Eye (tissue), 1 donor: ENCODE measurements at places on chromosomes 12 and 14.

GRCh38 chr14:25350802-25351201 lies 300.9 kb upstream of the STXBP6 start:
- no peak for DNase-seq

GRCh38 chr12:77584860-77585259 lies 245.8 kb upstream of the NAV3 start:
- no peak for DNase-seq

- DNase-seq, result no peak
These were observed 57.2 kb downstream of the ATF7 start for GRCh38 chr12:53568809-53569557.

GRCh38 chr12:6114476-6114870 lies 10.0 kb downstream of the VWF start:
- DNase-seq, result no peak

GRCh38 chr12:68739891-68740290 lies 6.1 kb upstream of the SLC35E3 start:
- DNase-seq, result no peak

GRCh38 chr14:88868558-88869159 lies 44.2 kb downstream of the TTC8 start:
- no peak for DNase-seq

DNA sequence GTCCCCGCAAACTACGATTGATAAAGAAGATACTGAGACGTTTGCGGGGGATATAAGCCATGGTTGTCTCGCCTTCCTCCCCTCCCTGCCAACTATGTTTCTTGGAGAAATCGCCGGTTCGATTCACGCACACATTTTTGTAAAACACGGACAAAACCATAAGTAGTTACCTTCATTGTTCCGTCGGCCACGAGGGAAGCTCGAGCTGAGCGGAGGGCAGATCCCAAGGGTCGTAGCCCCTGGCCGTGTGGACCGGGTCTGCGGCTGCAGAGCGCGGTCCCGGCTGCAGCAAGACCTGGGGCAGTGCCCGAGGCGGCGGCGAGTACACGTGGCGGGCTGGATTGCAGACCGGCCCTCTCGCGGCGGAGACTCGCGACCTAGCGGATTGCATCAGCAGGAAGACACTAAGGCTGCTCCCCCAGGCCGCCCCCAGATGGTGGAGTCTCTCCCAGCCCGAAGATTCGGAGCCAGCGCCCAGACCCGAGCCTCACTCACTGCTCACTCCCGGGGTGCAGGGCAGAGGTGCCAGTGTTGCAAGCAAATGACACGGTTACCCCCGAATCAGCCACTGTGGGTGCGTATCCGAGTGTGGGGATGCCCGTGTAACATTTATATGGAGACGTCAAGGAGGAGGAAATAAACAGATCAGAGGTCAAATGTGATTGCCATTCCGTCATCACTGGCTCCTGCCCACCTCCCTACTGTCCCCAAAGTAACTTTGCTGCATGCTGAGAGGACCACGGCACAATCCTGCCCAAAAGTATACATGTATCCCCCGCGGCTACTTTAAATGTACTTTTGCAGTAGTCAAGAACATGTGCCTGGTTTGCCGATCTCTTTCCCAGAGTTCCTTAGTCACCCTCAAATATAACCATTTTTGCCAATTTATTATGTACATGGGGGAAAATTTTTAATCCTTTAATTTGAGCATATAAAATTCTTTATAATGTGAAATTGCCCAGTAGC lies at the start of gene BCAT1:
BCAT1 (minus strand) TSS at position 345 of the 966 bp plus-strand sequence; CDS start at position 176, 169 bp downstream.
- DNase-seq, result peak; percentile 85

GRCh38 chr14:49982082-49982481 lies 89.2 kb downstream of the ARF6 start:
- DNase-seq, result no peak

- DNase-seq, result peak; percentile 67
These were observed 18.5 kb downstream of the BDKRB1 start for GRCh38 chr14:96274543-96274942.

- no peak for DNase-seq
These were observed 94.1 kb downstream of the PHETA1 start for GRCh38 chr12:111274777-111275176.

DNA sequence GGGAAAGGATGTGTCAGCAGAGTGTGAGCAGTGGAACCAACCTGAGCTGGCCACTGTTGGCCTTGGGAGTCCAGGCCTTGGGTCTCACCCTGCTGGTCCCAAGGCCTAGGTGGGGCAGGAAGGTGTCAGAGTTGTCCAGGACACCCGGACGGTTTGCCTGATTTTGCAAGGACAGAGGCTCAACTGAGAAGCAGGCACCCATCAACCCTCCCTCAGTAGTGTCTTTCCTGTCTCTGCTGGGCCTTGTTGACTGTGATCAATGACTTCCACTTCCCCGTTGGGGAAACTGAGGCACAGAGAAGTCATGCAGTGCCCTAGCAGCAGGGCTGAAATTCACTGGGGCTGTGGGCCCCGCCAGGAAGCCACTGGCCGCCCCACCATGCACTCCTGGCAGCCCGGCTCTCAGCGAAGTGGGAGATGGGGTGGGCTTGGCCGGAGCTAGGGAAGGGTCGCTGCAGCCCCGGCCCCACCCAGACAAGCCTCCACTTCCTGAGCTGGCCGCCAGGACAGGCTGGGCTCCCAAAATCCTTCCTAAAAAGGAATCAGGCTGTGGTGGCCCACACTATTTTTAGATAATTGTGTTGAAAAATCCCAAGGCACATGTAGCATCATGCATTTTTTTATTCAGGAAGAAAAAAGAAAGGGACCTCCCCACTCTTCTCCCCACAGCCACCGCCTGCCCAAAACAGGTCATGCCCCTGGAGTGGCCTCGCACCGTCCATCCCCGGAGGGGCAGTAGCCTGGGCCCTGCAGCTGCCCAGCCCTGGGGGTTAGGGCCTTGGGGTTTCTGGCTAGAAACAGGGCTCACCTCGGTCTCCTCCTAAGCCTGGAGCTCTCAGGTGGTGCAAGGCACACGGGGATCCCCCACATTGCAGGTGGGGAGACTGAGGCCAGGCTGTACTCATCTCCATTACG lies 127.4 kb downstream of the CALM1 start:
- no peak for DNase-seq

DNA sequence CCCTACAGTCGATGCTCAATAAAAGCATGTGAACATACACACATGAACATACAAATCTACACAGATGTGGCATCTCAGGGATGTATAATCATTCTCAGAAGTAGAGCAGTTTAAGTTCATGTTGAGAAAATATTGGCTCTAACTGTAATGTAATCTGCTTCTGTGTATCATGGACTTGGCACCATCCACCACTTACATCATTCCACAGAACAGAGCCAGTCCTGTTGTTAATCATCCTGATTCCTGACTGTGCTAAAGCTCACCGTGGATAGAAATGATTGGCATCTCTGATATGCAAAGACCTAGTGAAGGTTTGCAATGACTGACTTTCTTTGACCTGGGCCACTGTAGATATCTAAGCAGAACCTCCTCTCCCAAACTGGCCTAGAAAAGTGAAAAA lies 1141.3 kb downstream of the BCL11B start:
- DNase-seq, result peak; percentile 35

DNA sequence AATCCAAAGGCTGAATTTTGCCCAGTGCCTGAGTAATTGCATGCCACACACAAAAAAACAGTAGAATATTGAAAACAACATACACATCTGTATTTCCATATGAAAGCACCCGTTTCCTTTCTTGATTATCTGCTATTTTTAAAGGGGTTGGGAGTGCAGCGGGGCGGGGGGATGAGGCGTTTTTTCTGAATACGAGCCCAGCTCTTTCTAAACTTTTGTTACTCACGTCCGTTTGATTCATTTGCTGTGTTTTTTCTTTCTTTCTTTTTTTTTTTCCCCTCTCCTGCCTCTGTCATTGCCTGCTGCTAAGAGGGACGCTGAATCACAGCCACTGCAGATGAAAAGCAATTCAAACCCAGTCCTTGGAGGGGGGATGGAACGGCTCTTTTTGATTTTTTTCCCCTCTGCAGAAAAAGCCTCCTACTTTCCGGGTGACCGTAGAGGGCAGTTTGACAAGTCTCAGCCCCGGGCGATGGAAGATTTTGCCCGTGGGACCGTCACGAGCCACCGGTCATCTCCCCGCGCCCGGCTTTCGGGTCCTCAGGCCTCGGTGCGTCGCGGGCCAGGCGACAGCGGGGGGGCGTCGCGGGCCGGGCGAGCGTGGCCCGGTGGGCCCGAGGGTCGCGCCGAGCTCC lies 572 bp upstream of the RASSF8 start:
- DNase-seq, result peak; percentile 92

- no peak for DNase-seq
These were observed 137.3 kb downstream of the SNAPC1 start for GRCh38 chr14:61899497-61899896.

DNA sequence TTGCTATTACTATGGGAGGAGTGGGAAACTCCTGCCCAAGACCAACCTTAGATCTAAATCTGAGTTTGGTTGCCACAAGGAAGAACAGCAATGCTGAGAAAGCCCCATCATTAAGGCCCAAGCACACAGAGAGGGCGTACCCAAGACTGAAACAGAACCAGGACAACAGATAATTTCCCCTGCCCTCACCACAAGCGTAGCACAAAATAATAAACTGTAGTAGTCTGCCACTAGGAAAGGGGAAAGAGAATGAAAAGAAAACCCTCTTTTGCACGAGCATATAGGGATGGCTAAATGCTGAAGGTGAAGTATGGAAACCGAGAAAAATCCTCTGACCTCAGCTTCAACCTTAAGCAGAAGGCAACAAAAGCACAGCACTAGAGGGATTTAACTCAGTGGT lies 76.5 kb upstream of the DHRS4 start:
- no peak for DNase-seq

- DNase-seq, result no peak
These were observed 141.6 kb downstream of the SLC5A8 start for GRCh38 chr12:101068402-101068801.

DNA sequence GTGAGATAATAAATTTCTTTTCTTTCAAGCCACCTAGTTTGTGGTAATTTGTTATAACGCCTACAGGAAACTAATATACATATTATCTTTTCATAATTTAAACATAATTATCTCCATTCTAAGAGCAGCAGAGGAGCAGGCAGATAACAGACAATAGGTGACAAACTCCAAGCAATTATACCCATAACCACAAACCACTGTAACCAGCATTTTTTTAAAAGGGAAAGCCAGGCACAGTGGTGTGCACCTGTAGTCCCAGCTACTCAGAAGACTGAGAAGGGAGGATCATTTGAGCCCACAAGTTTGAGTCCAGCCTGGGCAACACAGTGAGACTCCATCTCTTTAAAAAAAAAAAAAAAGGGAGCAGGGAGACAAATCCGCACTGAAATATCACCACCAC lies 54.9 kb downstream of the ATF7 start:
- no peak for DNase-seq

GRCh38 chr14:88476214-88476774 lies 78.5 kb downstream of the PTPN21 start:
- DNase-seq, result no peak

DNA sequence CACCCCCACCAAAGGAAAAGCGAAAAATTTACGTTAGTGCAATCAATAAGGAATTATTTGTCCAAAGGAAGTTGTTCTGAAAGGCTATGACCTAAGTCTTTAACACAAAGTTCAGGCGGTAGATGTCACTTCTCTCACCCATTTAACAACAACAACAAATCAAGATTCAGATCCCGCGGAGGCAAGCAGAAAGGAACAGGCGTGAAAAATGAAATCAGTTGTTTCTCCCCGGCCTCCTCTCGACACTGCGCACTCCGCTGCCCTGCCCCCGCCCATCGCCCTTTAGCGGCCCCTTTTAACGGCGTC lies 1.4 kb downstream of the DENND5B start:
- DNase-seq, result no peak

GRCh38 chr14:64870160-64870559 lies 9.5 kb downstream of the SPTB start:
- DNase-seq, result no peak

DNA sequence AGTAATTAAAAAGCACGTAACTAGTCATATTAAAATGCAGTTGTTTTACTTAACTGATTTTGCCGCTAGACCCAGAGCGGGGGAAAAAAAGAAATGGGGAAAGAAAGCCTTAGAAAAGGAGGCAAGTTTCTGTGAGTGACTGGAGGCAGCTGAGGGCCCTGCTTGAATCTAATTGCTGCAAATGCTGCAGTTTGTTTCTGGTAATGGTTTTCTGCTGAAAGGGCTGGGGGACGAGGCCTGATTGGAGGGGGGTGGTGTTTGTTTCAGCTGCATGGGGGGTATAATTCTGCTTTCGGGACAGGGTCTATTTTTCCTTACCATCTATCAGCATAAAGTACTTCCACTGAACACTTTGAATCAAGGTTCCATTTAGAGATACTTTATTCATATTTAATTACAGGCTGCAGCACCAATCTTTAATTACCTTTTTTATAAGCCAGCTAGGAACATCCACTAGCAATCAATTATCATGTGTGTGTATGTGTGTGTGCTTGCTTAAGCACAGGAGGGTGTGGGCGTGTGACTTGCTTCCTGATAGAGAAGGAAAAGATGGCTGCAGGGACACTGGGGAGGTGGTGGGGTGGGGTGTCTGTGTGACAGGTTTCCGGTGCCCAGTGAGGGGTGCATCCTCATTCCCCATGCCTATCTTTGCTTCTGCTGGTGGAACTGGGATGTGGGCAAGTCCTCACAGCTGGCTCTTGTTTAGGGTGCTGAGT lies 83.4 kb downstream of the ADCK1 start:
- peak; percentile 35 for DNase-seq

- DNase-seq, result no peak
These were observed 3.6 kb upstream of the TC2N start for GRCh38 chr14:91870890-91871289.

- DNase-seq, result no peak
These were observed 6.5 kb downstream of the KRT5 start for GRCh38 chr12:52513736-52514135.

- DNase-seq, result peak; percentile 51
These were observed 2.6 kb upstream of the WNK1 start for GRCh38 chr12:749751-750270.

GRCh38 chr14:81559385-81559784 lies 25.7 kb upstream of the SEL1L start:
- DNase-seq, result no peak

GRCh38 chr14:76832503-76832988 lies 6.3 kb downstream of the LRRC74A start:
- DNase-seq, result no peak

- no peak for DNase-seq
These were observed 6.6 kb upstream of the AAAS start for GRCh38 chr12:53328043-53328435.

GRCh38 chr12:29980304-29980703 lies 196.6 kb upstream of the TMTC1 start:
- DNase-seq, result no peak

DNA sequence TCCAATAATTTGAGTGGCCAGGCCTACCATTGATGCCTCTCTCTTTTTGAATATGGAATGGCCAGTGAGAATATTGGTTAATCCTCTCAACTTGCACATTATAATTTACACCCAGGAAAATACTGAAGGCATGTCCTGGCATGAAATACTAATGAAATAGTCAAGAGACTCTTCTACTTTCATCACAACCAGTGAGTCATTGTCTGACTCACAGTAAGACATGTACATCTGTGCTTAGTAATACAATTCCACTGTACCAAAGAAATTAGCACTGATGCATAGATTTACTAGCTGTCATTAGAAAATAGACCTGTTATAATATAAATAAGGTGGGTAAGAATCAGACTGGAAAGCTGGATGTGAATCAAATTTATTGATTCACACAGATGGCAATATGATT lies 31.6 kb downstream of the KCNC2 start:
- DNase-seq, result no peak

GRCh38 chr14:68748691-68749090 lies 44.2 kb downstream of the ZFP36L1 start:
- DNase-seq, result no peak

GRCh38 chr12:40331886-40332285 lies 107.1 kb downstream of the LRRK2 start:
- DNase-seq, result no peak
